ENCODE measurements at places on chromosomes 5 and 9.

GRCh38 chr5:96146675-96147074 lies 185.0 kb upstream of the ELL2 start:
- peak; percentile 18 for DNase-seq

DNA sequence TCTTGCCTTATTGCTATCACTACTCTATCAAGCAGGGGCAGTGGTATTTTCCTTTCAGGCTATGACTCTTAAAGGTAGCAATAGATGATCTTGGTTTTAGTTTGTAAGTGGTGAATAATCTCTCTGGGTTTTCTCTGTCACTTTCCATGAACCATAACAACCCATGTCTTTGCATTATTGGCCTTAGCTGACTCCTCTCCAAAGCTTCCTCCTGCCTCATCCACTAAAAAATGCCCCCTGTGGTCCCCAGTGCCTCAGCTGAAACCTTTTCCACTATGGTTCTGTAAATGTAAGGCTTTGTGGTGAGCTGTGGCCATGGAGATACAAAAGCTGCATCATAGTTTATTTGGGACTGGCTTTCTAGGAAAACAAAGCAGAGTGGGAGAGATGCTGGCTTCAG lies 128.8 kb downstream of the GPBP1 start:
- no peak for DNase-seq

- no peak for DNase-seq
Observed at GRCh38 chr9:16068476-16068875, 515.6 kb downstream of the CCDC171 start.

DNA sequence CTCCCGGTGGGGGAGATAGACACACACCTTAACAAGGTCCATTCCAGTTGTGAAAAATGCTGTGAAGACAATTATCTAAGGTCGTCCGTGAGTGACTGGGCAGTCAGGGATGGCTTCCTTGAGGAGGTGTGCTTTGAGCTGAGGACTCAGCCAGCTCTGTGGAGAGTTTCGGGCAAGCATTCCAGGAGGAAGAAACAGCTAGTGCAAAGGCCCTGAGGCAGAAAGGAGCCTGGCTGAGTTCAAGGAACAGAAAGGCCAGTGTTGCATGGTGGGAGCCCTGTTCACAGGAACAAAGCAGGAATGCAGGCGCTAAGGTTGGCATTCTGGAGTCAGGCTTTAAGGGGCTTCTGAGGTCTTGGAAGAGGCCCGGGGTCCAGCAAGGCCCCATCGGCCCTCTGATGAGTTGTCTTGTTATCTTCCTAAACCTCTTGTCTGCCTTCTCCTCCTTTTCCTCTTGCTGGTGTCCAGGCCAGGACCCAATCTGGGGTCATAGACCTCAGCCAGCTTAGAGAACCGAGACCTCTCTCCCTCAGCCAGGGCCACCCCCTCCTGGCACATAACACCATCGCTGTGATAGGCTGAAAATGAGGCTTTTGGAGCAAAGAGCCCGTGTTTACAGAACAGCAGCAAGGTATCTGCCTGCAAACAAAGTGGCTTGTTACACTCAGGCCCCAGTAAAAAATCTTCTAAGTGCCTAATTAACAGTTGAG lies 270.2 kb upstream of the MVB12B start:
- DNase-seq, result peak; percentile 64

- peak; percentile 62 for DNase-seq
Observed at GRCh38 chr5:5422819-5423515, 490 bp downstream of the ICE1 start.

DNA sequence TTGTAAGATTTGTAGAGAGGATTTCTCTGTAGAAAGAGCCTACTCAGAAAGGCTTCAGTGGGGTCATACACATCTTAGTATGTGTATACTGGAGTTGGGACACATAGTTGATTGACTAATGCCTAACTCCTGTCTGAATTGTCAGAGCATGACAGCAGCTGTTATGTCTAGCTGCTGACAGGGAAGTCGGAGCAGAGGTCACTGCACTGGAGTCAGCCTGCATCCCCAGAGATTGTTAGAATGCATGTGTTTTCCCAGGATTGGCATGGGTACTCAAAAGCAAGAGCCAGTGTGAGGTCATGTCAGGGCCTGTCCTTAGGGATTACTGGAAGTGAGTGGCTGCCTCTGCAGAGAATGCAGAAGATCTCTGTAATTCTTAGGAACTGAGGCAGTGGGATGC lies 82.7 kb downstream of the ITGA1 start:
- no peak for DNase-seq

- DNase-seq, result peak; percentile 34
Observed at GRCh38 chr5:141223112-141223783, at the start of gene PCDHB14. TSS of gene PCDHB14 (plus strand) at chr5:141223343. CDS start at chr5:141223506, 163 bp downstream.

DNA sequence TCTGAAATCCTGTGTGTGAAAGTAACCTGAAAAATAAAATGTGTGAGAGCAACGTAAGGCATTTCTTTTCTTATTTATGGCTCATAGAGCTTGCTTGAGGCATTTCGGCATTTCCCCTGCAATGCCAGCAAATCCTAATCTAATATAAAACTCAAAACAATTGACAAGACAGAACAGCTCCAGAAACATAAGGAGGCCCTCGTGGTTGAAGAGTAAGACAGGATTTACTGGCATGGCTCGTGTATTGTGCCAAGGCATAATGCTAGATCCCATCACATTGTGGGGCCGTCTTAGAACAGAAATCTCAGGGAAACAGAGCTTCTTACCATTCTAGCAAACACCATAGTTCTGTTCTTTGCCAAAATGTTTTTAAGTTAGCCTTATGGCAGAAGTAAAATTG lies 166.2 kb downstream of the NTRK2 start:
- no peak for DNase-seq

DNA sequence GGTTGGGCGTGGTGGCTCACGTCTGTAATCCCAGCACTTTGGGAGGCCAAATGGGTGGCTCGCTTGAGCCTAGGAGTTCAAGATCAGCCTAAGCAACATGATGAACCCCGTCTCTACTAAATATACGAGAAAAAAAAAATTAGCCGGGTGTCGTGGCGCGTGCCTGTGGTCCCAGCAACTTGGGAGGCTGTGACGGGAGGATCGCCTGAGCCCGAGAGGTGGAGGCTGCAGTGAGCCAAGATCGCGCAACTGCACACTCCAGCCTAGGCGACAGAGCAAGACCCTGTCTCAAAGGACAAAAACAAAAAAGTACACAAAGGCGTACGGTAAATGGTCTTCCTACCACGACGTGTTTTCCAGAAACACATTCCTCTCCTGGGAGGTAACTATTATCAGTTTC lies 538 bp upstream of the BDP1 start:
- no peak for DNase-seq

DNA sequence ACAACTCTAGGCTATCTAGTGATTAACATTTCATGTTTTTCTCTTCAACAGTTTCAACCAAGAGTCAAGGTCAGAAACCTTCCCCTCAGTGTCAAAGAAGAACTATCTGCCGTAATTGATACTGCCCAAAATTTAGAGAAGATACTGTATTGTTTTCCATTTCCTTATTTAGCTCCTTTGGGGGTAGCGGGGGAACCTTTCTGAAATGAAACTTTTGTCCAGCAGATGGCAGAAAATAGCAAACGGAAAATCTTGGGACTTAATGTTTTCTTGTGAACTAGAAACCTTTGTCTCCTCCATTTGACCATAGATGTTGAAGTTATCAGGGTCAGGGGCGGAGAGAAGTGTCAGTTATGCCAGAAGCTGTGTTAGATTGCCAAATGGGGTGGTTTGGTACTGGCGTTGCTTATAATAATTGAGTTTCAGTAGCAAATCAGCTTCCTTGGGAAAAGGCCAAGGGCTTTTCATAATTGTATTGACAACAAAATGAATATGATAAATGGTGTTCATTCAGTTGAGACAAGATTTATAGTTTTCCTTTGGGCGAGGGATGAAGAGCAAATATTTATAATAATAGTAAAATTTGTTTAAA lies 101.7 kb upstream of the TLX3 start:
- DNase-seq, result no peak

DNA sequence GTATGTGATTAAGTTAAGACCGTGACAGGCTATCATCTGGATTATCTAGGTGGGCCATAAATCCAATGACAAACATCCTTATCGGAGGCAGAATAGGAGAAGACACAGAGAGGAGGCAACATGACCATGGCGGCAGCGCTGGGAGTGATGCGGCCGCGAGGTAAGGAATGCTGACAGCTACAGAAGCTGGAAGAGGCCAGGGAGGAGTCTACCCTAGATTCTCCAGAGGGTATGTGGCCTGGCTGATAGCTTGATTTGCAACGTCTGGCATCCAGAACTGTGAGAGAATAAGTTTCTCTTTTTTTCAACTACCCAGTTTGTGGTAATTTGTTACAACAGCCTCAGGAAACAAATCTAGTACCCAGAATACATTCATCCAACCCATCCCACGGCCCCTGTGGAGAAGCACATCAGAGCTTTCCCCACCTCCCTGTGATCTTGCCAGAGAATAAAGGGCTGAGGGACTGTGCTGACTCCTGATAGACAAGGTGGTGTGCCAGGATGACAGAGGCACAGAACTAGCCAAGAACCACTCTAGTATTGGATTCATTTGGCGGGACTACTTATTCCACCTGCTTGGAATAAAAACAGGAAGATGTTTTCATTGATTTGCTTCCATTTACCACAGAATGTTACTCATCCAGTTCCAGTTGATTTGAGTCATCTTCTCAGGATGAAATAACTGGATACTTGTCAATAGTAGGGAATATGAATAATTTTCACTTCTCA lies 187.4 kb downstream of the MAN2A1 start:
- DNase-seq, result no peak

- DNase-seq, result no peak
Observed at GRCh38 chr5:68683632-68684036, 410.2 kb upstream of the SLC30A5 start.

GRCh38 chr9:129172816-129173215 lies 5.2 kb downstream of the IER5L start:
- DNase-seq, result no peak

GRCh38 chr5:161299053-161299452 lies 247.5 kb downstream of the GABRB2 start:
- no peak for DNase-seq

DNA sequence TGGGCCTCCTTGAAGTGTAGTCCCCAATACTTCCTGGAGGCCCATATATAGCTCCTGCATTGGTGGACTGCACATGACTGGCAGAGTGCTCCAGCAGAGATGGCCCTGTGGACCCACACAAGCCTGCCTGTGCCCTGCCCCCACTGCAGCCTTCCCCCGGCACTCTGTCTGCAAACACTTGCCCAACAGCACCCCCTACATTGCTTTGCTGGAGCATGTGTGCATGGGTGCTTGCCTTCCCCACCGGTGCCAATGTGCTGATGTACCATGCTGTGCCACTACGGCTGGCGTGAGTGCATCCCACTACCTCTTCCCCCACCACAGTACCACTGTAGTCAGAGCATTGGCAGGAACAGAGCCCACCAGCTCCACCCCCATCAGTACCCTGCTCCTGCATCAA lies 563.6 kb upstream of the CTNND2 start:
- DNase-seq, result no peak

GRCh38 chr5:164679461-164679860 lies 1174.0 kb downstream of the MAT2B start:
- no peak for DNase-seq

GRCh38 chr5:126339215-126339805 lies 83.9 kb upstream of the GRAMD2B start:
- DNase-seq, result no peak

DNA sequence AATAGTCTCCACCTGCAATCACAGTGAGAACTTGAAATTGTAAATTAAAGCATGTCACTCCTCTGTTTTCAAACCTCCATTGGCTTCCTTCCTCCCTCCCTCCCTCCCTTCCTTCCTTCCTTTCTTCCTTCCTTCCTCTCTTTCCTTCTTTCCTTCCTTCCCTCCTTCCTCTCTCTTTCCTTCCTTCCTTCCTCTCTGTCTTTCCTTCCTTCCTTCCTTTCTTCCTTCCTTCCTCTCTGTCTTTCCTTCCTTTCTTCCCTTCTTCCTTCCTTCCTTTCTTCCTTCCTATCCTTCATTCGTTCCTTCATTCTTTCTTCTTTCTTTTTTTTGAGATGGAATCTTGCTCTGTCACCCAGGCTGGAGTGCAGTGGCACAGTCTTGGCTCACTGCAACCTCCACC lies 595.0 kb upstream of the ZNF608 start:
- no peak for DNase-seq

DNA sequence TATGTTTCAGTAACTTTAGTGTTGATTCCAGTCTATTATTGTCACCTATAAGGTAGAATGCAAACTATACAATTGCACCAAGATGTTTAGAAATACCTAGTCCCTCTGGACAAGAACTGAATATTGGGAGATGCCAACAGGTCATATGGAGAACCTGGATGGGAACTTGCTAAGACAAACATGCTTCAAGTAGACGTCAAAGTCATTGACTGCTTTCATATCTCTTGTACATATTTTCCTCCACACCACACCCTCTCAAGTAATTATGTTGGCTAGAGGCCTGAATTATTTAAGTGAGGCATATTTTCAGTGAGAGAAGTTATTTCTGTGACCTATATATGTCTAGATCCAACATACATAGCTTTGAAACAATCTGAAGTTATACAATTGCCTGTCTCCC lies 453.3 kb downstream of the ELAVL2 start:
- no peak for DNase-seq

- no peak for DNase-seq
Observed at GRCh38 chr9:93326056-93326455, 125.4 kb upstream of the FAM120A start.

- peak; percentile 19 for DNase-seq
Observed at GRCh38 chr9:23088932-23089364, 642.3 kb downstream of the DMRTA1 start.

DNA sequence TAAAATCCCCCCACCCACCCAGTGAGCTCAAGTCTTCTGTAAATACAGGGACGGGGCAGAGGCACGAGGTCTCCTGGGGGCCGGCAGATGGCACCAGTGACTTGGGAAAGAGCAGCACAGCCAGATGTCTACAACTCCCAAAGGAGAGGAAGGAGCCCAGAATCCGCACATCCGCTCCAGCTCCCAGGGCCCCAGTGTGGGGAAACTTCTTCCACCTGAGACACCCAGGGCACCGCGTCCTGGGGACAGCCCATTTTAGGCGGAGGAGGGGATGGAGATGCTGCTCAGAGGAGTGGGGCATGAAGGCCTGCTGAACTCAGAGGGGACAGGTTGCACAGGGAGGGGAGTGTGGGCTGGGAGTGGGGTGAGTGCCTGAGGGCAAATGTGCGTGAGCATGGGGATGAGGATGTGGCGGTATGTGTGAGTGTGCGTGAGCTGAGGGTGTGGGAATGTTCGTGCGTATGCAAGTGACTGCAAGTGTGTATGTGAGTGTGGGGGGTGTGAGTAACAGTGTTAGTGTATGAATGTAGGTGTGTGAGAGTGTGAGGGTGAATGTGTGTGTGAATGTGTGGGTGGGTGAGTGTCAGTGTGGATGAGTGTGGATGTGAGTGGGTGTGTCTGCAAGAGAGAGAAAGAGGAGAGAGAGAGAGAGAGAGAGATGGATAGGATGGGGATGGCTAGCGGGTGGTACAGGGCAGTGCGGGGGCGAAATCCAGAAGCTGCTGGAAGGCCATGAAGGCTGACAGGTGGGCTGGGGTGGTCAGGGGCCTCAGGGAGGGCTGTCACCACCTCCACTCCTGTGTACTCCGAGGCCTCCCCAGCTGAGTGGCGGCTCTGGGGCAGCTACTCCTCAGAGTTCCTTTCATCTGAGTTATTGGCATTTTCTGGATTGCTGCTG lies 63.5 kb downstream of the DUSP1 start:
- peak; percentile 70 for DNase-seq

GRCh38 chr9:129236441-129237145 lies 58.5 kb upstream of the IER5L start:
- DNase-seq, result no peak

Measured in NCI-H524 (cell line).